ENCODE measurements at places on chromosomes 3 and 15.

DNA sequence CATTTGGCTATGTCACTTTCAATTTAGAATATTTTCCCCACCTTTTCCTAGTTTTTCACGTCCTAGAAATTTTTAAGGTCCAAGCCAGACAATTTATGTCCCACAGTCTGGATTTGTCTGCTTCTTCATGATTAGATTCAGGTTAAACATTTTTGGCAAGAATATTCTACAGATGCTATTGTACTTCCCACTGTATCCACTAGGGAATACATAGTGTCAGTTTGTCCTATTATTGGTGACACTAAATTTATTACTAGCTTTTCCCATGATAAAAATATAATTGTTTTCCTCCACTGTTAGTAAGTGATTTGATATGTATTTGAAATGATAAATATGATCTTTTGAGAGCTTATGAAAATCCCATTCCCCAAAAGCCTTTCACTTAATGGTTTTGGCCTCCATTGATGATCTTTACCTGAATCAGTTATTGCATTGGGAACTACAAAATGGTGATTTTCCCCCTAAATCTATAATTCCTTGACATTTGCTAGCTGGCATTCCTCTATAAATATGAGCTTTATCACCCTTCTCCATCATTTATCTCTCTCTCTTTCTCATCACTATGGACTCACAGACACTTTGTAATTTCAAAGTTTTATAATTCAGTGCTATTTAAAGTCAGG, 8.3 kb downstream of the ARL14 start:
- no peak for DNase-seq

- DNase-seq: no peak
Measured at GRCh38 chr3:183287301-183287971, 34.4 kb downstream of the B3GNT5 start.

- no peak for DNase-seq
Measured at GRCh38 chr15:52080031-52080430, 32.5 kb downstream of the BCL2L10 start.

- no peak for DNase-seq
Measured at GRCh38 chr3:128456776-128457715, 9.6 kb downstream of the DNAJB8 start.

Data from anterior cingulate cortex (tissue), 58 donors.